Activated CD4-positive, alpha-beta T cell treated with anti-CD3 and anti-CD28 coated beads, Interleukin-2, amount 10 ng/mL, durations not matched to agents 7 days and 5 days (primary cell): ENCODE measurements at places on chromosomes 5 and 9.

GRCh38 chr5:33800241-33800950 is 91.4 kb downstream of the ADAMTS12 start:
- no peak for DNase-seq

DNA sequence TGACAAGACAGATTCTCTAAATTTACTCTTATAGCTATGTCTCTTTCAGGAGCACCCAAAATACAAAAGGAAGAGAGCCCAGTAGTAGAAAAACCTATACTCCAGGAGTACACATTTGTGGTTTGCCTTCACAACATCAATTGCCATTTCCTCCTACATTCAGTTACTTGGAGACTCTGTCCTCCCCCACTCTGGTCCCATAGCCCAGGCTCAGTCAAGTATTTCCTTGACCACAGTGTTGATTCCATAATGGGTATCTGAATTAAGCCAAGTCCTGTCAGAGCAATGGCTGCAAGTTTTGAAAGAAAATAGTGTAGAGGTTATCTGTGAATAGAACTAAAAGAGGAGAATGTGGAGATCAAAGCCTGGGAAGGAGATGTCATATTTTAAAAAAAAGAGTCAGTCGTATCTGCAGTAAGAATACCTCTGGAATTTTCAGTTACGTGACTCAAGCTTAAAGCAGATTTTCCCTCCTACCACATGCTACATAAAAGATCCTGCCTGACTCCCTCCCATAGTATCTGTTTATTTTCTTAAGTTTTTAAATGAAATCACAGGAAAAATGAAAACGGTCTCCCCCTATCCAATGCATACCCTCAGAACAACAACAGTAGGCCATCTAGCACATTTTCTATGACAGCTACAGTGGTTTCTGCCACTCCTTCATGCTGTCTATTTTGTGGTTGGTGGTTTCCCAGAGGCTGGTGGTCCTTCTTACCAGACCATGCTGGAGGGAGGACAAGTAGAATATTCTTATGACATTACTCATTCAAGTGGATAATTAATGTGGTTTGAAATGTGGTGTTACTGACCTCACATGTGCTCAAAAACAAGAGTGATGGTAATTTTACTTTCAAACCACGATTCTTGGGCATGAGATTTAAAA is 249.7 kb upstream of the TMEM161B start:
- DNase-seq: no peak

- DNase-seq: no peak
Measured at GRCh38 chr5:142674531-142675469, 11.1 kb downstream of the FGF1 start.

GRCh38 chr5:142929587-142929986 is 159.4 kb downstream of the ARHGAP26 start:
- DNase-seq: no peak

DNA sequence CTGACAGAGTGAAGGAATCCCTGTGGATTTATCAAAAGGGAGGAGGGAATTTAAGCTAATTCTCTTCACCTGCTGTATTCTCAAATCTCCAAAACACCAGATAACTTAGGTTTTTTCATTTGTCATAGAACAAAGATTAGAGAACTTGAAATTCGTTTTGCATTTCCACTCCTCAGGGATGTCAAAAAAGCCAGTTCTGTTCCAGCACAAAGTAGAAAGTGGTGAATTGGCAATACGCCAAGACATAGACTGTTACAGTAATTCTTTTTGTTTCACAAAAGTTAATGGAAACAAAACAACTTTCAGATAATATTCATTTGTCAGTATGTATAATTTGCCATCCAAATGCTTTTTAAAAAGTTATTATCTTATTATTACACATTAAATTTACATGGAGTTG is 15.0 kb downstream of the S1PR3 start:
- no peak for DNase-seq
